NCI-H2171 treated with DMSO at 0.1 percent for 48 hours (cell line): ENCODE measurements at places on chromosomes 7 and 10.

GRCh38 chr7:155961241-155962190 lies 149.3 kb upstream of the SHH start:
- no peak for DNase-seq

GRCh38 chr10:124229201-124229988 lies 136.0 kb upstream of the CHST15 start:
- DNase-seq, result no peak

DNA sequence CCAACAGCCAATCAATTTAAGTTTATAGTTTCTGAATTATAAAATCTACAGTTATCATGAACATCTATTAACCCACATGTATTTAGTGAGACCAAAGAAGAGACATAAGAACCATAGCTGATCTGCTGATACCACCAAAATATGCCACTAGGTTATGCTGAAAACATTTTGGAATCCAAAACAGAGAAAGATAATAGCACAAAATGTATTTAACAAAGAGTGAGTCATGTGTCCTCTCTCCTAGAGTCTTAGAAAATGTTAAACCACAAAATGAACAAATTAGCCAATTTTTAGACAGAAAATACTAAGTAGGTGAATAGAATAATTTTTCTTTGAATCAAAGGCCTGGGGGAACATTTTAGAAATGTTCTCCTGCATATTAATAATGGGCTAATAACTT lies 527.5 kb downstream of the GPAM start:
- no peak for DNase-seq

DNA sequence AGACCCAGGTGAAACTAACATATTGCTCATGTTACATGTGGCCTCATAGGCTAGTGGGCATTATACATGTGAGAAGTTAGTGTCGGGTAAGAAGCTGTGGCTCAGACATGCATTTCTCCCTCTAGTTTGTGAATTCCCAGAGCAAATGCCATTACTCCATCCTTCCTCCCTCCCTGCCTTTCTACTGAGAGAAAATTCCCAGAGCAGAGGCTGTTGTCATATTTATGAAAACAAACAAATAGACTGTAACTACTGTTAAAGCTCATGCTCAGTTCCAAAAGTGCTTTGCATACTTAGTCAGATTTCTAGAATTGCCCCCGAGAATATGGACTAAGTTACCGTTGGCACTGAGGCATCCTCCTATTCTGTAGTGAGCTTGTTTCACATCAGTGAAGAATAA lies 29.0 kb downstream of the ZNRF2 start:
- no peak for DNase-seq

GRCh38 chr10:51215951-51216834 lies 141.9 kb downstream of the PRKG1 start:
- no peak for DNase-seq

DNA sequence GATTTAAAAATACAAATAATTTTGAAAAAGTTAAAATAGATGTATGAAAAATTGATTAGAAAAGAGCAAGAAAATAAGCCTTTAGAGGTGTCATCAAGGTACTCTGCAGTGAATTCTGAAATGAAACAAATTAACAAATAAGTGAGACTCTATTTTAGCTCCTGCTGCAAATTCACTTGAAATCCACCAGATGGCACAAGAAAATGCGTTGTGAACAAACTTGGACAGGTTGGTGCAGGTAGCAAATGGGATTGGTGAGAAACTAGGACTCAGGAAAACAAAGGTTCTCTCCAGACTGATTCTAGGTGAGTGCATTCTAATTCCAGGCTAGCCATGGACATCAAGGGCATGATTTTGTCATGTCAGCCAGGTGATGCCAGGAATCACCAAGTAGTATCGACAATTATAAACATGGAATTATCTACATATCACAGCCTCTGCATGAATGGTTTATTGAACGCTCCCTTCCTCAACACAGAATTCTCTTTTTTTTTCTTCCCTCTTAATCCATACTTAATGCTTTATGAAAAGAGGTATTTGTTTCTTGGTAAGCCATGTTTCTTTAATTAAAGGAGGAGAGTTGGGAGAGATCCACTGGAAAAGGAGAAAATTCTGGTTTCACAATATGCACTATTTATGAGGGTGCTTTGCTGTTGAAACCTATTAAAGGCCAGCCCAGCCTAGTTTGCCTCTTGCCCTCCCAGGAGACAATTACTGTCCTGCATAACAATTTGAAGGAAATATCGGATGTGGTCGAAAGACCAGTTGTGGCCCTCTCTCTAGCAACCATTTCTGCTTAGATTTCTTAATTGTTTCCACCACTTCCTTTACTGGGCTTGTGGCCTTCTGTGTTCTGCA lies 118.1 kb downstream of the ZNF365 start:
- DNase-seq, result peak; percentile 4

- DNase-seq, result no peak
Measured at GRCh38 chr7:137074391-137075030, 206.1 kb downstream of the CHRM2 start.
